ENCODE measurements at places on chromosomes 5 and 9. TPM values are rescaled to one million over a fixed set of nuclear protein-coding genes. Genes with fewer than 3 reads are reported as not detected.

Gene PIP5KL1
- not detected for total RNA-seq

Gene ADAMTSL1
- 24.3 TPM for total RNA-seq

DNA sequence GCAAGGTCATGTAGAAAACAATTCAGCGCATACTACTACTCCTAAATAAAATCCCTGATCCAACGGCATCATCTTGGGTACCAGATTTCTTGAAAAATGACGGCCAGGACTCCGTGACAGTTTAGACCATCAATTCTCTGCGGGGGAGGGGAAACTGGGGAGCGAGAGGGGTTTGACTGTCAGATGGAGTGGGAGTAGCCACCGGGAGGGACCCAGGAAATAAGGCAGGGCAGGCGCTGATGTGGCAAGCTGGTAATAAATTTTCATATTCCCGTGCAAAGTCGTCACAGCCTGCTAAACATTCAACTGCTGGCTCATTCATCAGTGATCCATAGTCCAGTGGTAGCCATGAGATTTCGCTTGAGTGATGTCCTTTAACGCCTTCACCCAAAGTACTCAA lies 457 bp upstream of the CDH18 start:
- H3K4me1 ChIP-seq, result no peaks in the 10 kb centered on the region
- no peaks in the 10 kb centered on the region for H3K36me3 ChIP-seq

- no peaks in the 10 kb centered on the region for H3K27me3 ChIP-seq
- H3K4me1 ChIP-seq, result no peaks in the 10 kb centered on the region
- no peak overlapping the region for H3K4me3 ChIP-seq
Measured at GRCh38 chr5:133738271-133738670, 125.9 kb upstream of the FSTL4 start.

GRCh38 chr5:172683645-172684471 lies 42.8 kb downstream of the NEURL1B start:
- no peaks in the 10 kb centered on the region for H3K27me3 ChIP-seq
- H3K27ac ChIP-seq, result no peak overlapping the region
- H3K36me3 ChIP-seq, result no peaks in the 10 kb centered on the region
- no peak for DNase-seq

DNA sequence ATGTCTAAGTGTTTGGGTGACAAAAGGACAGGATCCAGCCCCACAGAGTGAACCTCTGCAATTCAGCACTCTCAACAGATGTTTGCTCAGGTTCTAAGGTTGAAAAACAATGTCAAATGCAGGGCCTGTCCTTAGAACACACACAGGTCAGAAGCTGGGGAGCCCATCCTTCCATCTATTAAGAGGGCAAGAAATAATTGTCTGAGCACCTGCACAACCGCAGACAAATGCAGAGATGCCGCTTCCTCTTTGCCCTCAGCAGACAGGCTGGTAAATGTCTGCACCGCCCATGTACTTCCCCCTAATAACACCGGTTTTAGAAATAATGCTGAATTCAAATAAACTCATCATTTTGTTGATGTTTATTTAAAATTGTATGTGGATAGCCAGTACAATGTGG lies 414.5 kb upstream of the ADAMTS16 start:
- no peak overlapping the region for H3K4me3 ChIP-seq
- no peaks in the 10 kb centered on the region for H3K36me3 ChIP-seq
- no peaks in the 10 kb centered on the region for H3K4me1 ChIP-seq
- no peaks in the 10 kb centered on the region for H3K27me3 ChIP-seq
- no peak overlapping the region for H3K27ac ChIP-seq

- no peak for DNase-seq
- H3K27ac ChIP-seq, result no peak overlapping the region
- H3K27me3 ChIP-seq, result no peaks in the 10 kb centered on the region
- H3K4me3 ChIP-seq, result no peak overlapping the region
Measured at GRCh38 chr9:136230365-136230764, 15.2 kb downstream of the QSOX2 start.

- DNase-seq, result peak; percentile 16
- peak overlapping the region; percentile 75 for H3K27ac ChIP-seq
- H3K36me3 ChIP-seq, result peaks cover 46% of the 10 kb centered on the region
- H3K4me1 ChIP-seq, result no peaks in the 10 kb centered on the region
- peak overlapping the region; percentile 77 for H3K4me3 ChIP-seq
Measured at GRCh38 chr9:101398930-101399642, 435 bp downstream of the ZNF189 start.

DNA sequence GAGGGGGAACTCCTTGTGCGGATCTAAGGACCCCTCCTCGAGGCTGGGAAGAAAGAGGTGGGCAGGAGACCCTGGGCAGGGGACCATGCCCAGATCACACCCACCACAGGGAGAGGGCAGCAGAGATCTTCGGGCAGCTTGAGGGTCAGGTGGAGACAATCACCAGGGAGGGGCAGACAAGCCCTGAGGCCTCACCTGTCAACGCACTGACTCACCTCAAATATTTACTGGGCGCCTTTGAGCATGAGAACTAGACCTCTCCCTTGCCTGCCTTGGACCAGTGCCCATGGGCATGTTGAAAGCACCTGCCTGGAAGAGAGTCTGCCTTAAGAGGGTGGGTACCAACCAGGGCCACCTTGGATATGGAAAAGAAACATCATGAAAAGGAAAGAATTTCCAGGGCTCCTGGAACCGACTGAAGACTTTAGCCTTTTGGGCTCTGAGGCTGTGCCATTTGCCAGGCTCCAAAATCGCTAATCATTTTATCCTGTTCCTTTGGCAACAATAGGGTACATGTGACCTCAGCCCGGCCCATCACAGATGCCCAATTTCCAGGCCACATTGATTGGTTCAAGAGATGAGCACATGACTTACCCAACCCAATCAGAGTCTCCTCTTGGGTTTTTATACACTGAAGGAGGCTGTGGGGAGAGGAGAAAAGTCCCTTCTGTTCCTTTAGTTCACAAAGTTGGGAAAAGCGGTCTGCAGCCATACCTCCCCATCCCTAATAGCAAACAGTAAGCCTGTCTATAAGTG lies 10.4 kb upstream of the SPINK4 start:
- DNase-seq, result no peak
- no peak overlapping the region for H3K4me3 ChIP-seq
- H3K27ac ChIP-seq, result no peak overlapping the region
- peaks cover 14% of the 10 kb centered on the region for H3K4me1 ChIP-seq

DNA sequence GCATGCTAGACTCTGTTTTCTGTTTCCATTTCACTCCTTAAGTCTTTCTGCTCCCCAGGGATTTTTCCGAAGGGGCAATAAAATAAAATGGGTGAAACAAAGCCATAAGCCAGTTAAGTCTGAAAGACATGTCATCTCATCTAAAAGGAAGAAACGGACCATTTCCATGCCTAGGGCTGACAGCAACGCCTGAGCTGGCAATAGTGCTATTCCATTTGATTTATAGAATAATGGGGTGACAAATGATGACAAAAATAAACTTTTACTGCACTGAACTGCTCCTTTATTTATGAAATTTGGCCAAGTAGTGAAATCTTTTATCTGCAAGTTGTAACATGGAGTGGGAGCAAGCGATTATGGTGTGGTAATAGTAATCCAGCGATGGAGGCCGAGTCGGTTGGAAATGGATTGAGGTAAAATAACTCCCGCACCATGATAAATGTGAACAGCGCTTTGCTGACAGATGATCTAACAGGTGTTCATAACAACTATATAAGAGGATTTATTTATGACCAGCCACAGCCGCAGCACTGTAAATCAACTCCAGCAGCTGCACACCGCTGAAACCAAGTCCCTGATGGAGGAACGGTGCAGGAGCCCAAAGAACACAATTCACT lies 219.8 kb upstream of the TBCA start:
- no peaks in the 10 kb centered on the region for H3K4me1 ChIP-seq
- no peak overlapping the region for H3K27ac ChIP-seq
- no peaks in the 10 kb centered on the region for H3K36me3 ChIP-seq
- no peak for DNase-seq
- H3K4me3 ChIP-seq, result no peak overlapping the region
- H3K27me3 ChIP-seq, result no peaks in the 10 kb centered on the region

GRCh38 chr5:67163863-67164595 lies 32.6 kb downstream of the CD180 start:
- no peaks in the 10 kb centered on the region for H3K27me3 ChIP-seq
- no peak for DNase-seq
- H3K4me1 ChIP-seq, result peaks cover 15% of the 10 kb centered on the region
- peaks cover 27% of the 10 kb centered on the region for H3K36me3 ChIP-seq

Measured in tibial nerve (tissue), 4 donors.